NCI-H2029 treated with DMSO at 0.1 percent for 48 hours (cell line): ENCODE measurements at places on chromosomes 5 and 9.

DNA sequence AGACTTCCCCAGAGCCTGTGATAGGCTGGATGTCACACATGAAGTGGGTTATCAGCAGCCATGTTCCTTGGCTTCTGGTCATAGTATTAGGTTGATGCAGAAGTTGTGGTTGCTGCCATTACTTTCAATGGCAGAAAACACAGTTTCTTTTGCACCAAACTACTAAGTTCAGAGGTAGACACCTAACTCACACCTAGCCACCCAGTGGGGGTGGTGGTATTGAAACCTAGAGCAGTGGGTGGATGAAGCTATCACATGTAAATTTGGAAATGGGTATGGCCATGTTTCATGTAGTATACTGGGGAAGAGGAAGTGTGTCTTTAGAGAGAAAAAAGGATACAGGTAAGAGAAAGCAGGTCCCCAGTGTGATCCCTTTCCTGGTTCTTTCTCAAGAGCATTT lies 347.9 kb upstream of the SEMA6A start:
- no peak for DNase-seq

DNA sequence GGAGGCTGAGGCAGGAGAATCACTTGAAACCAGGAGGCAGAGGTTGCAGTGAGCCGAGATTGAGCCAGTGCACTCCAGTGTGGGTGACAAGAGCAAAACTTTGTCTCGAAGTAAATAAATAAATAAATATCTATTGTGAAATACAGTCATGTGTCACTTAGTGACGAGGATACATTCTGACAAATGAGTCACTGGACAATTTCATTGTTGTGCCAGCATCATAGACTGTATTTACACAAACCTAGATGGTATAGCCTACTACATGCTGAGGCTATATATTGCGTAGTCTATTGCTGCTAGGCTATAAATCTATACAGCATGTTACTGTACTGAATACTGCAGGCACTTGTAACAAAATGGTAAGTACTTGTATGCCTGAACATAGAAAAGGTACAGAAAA lies 61.1 kb upstream of the CCL21 start:
- no peak for DNase-seq

DNA sequence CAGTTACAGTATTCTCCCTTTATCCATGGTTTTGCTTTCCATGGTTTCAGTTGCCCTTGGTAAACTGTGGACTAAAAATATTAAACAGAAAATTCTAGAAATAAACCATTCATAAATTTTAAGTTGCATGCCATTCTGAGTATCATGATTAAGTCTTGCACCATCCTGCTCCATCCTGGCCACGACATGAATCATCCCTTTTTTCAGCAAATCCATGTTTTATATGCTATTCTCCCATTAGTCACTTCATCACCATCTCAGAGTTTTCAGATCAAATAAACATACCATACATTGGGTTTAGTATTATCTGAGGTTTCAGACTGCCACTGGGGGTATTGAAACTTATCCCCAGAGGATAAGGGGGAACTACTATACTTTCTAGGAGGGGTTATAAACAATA lies 234.4 kb upstream of the ATP10B start:
- DNase-seq: no peak

DNA sequence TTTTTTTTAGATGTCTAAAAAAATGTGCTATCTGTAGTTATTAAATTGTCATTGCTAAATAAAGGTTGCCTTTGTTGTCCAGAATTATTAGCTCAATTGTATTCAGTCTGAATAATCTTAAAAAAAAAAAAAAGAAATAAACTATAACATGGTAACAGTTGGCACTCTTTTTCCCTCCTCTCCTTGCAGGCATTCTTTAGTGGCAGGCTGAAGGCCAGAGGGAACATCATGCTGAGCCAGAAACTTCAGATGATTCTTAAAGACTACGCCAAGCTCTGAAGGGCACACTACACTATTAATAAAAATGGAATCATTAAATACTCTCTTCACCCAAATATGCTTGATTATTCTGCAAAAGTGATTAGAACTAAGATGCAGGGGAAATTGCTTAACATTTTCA lies 87.6 kb upstream of the FAM170A start:
- DNase-seq: no peak

- no peak for DNase-seq
These were observed 96.0 kb downstream of the KIAA1958 start for GRCh38 chr9:112582371-112583262.

GRCh38 chr9:125074976-125075375 lies 68.4 kb downstream of the SCAI start:
- no peak for DNase-seq

DNA sequence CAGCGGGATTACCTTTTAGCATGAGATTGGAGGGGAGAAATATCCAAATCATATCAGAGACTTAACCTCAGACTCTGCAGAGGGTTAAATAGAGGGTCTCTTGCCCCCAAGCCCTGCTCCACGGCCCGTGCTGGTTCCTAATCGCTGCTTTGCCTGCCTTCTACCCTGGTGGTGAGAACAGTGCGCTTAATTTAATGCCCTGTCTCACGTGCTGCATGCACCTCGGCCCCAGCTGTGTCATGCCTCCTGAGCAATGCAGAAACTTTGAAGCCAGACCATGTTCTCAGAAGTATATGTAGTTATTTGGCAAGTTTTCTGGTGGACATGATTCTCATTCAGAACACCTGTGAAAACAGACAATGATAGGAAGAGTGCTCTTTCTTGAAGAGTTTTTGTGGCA lies 1.4 kb downstream of the OTULIN start:
- DNase-seq: no peak

GRCh38 chr5:53170746-53171349 lies 61.3 kb upstream of the MOCS2 start:
- peak; percentile 42 for DNase-seq

DNA sequence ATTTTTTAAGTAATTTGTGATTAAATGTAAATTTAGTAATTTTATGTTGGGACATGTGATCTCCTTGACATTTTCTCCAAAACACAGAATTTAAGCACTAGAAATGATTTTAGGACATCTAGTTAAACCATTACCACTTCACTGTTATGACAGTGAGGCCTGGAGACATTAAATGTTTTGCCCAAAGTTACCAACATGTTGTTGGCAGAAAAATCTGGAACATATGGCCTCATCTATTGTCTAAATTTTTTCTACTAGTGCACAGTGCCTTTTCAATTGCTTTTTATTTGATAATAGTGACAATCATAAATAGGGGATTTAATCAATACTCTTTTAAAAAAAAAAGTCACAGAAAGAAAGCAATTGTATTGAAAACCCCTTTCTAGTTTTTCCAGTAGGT lies 45.6 kb downstream of the PIK3R1 start:
- no peak for DNase-seq

GRCh38 chr5:112584781-112585180 lies 152.9 kb upstream of the APC start:
- no peak for DNase-seq

- no peak for DNase-seq
These were observed 18.7 kb downstream of the HSD17B4 start for GRCh38 chr5:119470851-119471451.

GRCh38 chr9:28005779-28006178 lies 432.5 kb upstream of the C9orf72 start:
- DNase-seq: no peak

DNA sequence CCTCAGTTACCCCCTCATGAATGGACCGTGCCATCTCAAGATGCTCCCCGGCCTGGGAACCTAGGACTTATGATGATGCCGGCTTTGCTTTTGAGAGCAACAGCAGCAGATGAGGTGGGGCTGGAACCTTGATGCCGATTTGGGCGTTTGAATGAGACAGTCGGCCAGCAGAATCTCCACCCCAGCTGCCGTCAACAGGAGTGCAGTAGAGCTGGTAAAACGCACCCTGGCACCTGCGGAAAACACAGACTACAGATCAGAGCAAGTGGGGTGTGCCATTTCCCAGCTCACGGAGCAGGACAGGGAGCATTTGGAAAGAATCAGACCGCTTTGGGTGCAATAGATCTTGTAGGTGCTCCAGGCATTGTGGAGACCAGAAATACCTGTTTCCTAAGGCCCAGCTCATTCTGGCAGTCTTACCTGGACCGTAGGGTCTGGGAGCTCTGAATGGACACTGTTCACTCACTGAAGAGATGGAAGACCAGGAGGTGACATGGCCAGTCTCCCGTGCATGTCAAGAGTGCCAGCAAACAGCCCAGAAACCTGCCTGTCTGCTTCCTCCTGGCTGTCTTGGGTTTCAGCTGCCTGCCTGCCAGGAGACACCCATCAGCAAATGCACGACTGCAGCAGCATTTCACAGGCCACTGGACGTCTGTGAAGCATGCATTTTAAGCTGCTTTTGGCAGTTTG lies 317.7 kb upstream of the IRX4 start:
- peak; percentile 13 for DNase-seq

DNA sequence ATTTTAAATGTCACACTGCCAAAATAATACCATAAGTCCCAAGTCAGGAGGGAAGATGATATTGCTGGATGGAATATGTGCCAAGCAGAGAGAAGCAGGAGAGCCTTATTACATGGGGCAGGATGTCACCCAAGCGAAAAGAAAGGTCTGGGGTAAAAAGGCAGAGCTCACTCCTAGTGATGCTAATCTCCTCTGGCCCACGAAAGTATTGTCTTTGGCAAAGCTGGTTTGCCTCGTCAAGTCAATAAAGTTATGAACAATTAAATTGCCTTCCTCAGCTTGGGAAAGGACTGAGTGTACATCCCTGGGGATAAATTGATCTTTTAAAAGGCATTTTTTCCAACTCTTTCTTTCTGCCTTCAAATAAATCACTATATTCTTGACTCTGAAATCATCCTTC lies 220.6 kb downstream of the DMAC1 start:
- DNase-seq: no peak
